A172 (cell line): ENCODE measurements at places on chromosomes 6 and 20.
A peak's percentile ranks its signal among the peaks of the same experiment; 100 is the strongest.

GRCh38 chr6:31353384-31353945 is 3.5 kb downstream of the HLA-B start:
- DNase-seq = no peak

DNA sequence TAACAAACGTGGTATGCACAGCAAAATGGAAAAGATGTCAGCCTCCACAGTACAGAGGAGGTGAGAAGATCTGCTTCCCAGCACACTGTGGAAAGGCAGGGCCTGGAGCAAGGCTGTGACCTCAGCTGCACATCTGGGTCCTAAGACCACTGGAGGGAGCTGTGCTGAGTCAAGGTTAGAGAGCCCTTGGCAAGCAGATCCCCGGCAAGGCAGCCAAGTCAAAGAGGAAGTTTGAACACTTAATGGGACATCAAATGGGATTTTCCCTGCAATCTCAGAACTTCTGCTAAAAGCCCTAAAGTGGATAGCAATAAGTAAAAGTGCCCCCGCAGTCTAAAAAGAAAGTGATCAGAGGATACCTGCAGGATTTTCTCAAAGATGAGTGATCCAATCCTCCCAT is 39.5 kb downstream of the UNC5CL start:
- peak; percentile 52 for DNase-seq

DNA sequence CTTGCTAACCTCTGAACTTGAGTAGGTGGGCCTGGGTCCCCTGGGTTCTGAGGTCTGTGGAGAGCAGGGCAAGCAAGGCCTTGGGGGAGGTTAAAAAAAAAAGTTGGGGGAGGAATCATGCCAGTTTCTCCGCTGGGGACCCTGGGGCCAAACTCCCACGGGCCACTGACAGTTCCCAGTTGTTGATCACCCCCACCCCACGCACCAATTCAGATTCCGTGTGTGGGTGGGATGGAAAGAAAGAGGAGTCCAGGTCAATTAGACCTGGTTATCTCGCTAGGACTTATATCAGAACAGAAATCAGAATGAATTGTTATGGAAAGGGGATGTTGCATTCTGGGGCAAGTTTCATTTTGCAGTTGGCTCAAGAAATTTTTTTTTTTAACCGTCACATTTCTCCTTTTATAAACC is 46.7 kb upstream of the SUPT3H start:
- DNase-seq = no peak

DNA sequence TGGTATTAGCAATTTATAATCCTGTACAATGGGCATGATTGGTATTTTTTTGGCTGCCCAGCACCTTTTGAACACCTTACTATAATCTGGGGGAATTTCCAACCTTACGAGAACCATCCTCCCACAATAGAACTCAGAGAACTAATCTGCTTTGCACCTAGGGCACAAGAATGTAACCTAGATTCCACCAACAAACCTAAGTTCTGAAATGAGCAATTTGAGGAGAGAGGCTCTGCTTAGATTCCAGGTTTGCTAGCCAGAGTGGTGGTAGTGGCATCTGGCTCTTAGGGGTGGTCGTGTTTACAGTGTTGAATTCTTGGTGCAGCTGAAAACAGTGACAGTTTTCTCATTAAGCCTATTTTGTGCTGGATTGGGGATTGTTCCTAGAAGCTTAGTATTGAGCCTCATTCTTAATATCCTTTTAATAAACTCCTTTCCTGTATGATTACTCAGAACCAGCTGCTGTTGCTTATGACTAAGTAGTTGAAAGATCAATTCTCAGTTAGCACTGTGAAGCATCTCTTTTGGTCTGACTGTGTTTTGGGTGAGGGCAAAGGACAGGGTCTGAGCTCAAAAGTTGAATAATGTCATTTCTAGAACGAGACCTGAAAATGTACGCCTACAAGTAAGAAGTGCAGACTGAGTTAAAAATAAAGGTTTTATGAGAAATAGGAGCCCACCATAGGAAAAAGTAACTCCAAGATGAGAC is 385.6 kb downstream of the CDKAL1 start:
- no peak for DNase-seq

DNA sequence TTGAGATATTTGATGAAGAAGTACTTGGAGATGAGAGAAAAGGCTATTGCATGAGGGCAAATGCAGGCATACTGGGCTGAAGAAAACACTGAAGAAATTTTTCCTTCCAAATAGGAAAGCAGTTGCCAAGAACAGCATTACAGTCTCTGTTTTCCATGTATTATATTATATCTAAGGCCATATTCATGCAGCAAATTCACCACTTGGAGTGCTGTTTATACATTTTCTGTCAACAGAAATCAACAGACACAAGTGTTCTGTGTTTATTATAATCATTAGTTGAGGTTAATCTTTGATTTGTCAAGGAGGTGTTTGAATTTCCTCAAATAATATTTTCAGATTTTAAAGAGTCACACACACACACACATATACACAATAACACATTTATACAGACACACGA is 268.8 kb upstream of the PLCB4 start:
- no peak for DNase-seq

DNA sequence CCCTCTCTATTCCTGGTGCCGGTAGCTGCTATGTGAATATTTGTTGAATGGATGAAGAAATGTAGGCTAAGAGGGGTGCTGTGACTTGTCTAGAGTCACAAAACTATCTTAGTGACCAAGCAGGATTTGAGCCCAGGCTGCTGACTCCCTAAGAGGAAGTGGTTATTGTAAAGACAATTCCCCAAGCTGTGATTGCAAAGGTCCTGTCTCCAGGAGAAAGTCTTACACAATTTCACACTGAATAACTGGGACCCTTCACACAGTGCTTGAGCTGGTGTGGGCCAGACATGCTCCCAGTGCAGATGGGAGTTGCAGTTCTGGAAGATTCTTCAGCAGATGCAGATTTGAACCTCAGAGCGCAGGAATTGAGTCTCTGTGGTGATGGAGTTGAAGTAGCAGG is 38.1 kb downstream of the IYD start:
- DNase-seq = no peak

DNA sequence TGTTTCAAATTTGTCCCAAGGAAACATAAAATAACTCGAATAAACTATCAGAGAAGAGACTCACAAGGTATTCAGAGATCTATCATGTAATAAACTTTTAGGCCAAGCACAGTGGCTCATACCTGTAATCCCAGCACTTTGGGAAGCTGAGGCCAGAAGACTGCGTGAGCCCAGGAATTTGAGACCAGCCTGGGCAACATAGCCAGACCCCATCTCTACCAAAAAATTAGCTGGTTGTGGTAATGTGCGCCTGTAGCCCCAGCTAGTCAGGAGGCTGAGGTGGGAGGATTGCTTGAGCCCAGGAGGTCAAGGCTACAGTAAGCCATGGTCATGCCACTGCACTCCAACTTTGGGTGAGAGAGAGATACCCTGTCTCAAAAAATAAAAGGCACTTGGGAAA is 79.2 kb upstream of the GCM1 start:
- DNase-seq = no peak

DNA sequence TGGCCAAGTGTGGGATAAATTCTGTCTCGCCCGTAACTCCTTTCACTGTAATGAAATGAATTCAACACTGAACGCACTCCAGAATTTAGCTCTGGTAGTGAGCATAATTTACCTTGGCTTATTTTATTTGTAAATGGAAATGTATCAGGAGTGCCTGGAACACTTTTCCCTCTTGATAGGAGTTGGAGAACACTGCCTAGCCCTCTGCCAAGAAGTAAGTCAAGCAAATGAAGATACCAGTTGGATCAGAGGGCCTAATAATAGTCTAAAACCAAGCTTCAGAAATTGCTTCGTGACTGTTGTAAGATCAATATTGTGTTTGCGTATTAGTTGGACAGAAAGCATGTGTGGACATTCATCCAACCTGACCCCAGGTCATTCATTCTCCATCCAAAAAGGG is 64.6 kb upstream of the TPD52L1 start:
- DNase-seq = no peak

GRCh38 chr6:27650620-27651370 is 177.9 kb upstream of the ZNF184 start:
- DNase-seq = peak; percentile 85

GRCh38 chr6:109977791-109978173 is 329 bp upstream of the GPR6 start:
- no peak for DNase-seq

GRCh38 chr6:108518714-108519576 is 41.8 kb upstream of the FOXO3 start:
- DNase-seq = peak; percentile 37

- DNase-seq = no peak
These were observed 65.4 kb upstream of the STXBP5 start for GRCh38 chr6:147138835-147139234.

- DNase-seq = no peak
These were observed 249.7 kb downstream of the NKAIN2 start for GRCh38 chr6:124053315-124053714.

DNA sequence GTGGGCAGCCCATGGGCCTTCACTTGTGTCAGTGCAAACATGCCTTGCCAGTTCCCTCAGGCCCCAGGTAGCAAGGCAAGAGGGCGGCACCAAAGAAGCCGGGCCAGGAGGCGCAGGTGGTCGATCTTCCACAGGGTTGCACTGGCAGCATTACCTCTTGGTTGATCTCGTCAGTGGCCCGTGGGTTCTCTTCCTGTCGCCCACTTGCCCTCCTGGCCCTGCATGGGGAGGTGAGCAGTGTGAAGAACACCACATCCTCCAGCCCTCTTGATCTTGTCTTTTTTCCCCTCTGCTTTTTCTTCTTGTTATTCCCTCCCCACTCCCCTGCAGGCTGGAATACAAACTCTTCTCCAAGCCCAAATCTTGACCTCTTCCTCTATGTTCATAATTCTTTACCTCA is 3.0 kb upstream of the CST11 start:
- DNase-seq = no peak
